Kasumi-1 (cell line): ENCODE measurements at places on chromosomes 2 and 18.

- DNase-seq, result no peak
These were observed 7.0 kb upstream of the FAM178B start for GRCh38 chr2:96993367-96993766.

DNA sequence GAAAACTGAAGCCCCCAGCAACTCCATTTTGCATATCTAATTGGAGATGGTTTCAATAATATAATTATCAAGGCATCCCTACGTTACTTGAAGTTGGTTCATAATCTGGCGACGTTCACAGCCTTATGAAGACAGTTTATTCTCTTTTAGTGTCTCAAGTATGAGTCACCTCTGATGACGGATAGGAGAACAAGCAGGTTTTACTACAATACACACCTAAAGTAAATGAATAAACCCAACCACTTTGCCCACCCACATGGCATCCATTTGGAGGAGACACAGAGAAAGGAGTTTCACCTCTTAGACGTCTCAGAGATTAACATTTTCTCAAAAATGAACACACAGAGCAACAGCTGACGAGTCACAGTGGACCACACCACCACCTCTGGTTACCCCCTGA is 40.8 kb downstream of the BCL11A start:
- DNase-seq, result no peak

GRCh38 chr2:144493027-144493809 is 26.7 kb downstream of the ZEB2 start:
- peak; percentile 80 for DNase-seq

- DNase-seq, result no peak
These were observed 157.5 kb downstream of the TGIF1 start for GRCh38 chr18:3607309-3608098.

DNA sequence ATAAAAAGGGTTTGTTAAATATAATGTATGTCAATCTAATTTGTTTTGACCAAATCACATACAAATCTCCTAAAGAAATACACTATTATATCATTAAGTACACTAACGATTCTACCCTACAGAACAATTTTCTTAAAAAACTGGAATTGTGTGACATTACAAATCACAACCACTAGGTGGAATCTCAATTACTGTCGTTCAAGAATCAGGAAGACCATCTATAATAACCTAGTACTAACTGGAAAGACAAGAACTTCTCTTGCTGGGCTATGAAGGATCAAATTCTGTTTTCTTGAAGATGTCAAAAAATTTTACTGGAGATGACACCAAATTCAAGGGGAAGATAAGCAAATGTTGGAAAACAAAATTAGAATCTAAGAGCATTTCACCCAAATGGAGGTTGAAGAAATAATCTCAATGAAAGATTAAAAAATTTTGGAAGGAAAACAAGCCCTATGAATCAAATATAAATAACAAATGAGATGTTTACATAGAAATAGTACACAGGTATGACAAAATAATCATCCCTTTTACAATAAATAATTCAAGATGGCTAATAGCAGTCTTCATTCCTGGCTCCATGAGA is 110.9 kb downstream of the STK39 start:
- DNase-seq, result peak; percentile 86

GRCh38 chr2:102149644-102150455 is 7.3 kb downstream of the IL1R1 start:
- no peak for DNase-seq

GRCh38 chr18:27057519-27058234 is 127.4 kb downstream of the CHST9 start:
- no peak for DNase-seq

GRCh38 chr2:238965371-238966071 is 117.6 kb downstream of the TWIST2 start:
- DNase-seq, result no peak

DNA sequence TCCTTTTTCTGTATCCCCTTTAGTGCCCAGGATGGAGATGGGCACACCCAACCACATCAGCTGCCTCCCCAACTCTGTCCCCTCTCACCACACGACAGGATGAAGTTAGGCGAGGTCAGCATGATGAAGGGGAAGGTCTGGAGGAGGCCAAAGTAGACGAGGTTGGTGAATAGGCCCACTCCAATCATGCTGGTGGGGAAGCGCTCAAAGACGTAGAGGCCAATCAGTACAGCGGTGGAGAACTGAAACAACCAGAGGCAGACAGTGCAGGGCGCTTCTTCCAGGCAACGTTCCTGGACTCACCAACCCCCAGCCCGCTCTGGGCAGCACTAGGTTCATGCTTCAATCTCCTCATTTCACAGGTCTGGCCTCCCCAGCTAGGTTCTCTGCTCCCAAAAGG is 2.9 kb downstream of the TEX261 start:
- no peak for DNase-seq
